Activated CD8-positive, alpha-beta memory T cell treated with anti-CD3 and anti-CD28 coated beads, Interleukin-2, amount 50 U/mL, for 4 hours (primary cell): ENCODE measurements at places on chromosomes 3 and 15.

GRCh38 chr3:4360817-4361216, 57.6 kb downstream of the SETMAR start:
- no peak for DNase-seq

DNA sequence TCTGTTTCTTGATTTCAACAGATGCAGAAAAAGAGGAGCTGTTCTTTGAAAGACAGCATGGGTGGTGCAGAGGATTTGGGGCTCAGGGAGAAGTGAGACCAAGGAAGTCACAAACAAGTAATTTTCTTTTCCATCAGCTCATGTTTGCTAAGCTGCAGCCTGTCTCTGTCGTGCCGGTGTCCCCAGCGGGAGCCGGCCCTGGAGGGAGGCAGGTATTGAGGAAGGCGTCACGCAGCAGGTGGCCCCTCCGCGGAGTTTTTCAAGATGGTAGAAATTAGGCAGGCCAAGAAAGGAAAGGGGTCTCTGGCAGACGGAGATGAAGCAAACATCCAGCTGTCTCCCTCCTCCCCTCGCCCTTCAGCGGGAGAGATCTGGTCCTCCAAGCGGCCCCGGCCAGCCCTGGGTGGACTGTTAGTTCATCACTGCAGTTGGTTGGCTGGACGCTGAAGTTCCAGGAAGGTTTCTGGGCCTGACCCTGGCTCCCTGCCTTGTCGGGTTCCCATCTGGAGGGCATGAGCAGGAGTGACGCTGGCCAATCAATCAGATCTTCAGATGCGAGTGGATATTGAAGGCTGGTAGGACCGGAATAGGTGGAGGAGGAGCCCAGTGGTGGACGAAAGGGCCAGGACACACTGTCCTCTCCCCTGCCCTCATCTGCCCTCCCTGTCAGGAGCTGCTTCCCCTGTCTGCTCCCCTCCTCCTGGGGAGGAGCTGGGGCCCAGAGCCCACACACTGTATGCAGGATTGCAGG, 27.7 kb upstream of the MUC4 start:
- no peak for DNase-seq

DNA sequence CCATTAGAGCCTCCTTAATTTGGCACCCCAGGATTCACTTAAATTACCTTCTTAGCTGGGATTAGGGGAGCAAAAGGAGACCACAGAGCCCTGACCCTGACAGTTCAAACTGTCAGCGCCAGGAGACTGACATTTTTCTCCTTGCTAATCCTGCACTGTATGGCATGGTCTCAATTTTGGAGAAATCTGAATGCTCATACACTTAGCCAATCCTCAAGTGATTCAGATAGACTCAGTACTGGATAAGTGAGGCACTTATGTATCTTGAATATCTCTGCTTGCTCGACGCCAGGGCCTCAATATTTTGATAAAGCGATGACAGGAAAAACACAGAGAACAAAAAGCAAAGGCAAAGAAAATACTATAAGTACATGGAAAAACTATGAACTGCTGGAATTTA, 375.9 kb upstream of the WNT5A start:
- no peak for DNase-seq

- DNase-seq, result no peak
These were observed 296.1 kb downstream of the RPLP1 start for GRCh38 chr15:69748576-69749185.

- no peak for DNase-seq
These were observed 12.6 kb upstream of the HRG start for GRCh38 chr3:186653080-186653707.

DNA sequence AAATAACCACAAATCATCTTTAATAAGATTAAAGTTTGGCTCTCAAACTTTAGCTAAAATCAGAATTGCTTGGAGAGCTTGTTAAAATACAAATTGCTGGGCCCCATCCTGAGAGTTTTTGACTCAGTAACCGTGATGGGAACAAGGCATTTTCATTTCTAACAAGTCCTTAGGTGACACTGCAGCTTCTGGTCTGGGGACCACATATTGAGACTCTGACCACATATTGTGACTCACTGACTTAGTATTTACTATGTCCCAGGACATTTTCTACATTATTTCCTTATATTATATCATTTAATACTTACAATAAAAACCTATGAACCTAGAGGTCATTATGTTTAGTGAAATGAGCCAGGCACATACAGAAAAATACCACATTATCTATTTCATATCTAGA, 164.5 kb downstream of the ZMAT3 start:
- DNase-seq, result no peak

DNA sequence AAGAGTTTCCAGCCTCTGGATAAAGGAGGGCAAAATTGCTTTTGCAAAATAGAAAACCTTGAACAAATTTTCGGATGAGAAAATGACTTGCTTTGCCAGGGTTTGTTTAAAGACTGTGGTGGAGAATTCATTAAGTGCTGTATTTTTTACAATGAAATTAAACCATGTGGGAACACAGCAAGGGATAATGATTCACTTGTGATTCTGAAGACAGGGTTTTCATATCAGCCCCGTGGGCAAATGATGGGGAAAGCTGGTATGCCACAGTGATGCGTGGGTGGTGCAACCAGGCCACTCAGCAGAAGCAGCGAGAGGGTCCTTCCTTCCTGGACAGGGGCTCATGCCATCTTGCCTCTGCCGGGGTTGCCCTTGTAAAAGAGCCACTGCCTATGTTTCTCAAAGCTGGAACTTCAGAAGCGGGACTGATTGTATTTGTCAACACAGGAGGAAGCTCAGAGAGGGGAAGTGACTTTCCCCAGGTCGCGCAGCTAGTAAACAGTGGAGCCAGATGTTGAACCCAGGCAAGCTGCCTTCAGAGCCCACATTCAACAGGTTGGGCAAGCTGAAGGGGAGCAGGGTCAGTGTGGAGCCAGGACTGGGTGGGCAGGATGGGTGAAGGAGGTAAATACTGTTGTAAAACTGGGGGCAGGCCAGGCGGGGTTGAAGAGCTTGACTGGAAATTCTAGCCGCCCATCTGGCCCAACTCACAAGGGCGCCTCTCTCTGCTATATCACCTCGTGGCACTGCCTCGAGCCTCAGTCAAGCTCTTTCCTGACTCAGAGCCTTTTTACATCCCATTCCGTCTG, 79.1 kb downstream of the TOP2B start:
- DNase-seq, result no peak

GRCh38 chr15:66298803-66299251, 5.5 kb downstream of the DIS3L start:
- no peak for DNase-seq

DNA sequence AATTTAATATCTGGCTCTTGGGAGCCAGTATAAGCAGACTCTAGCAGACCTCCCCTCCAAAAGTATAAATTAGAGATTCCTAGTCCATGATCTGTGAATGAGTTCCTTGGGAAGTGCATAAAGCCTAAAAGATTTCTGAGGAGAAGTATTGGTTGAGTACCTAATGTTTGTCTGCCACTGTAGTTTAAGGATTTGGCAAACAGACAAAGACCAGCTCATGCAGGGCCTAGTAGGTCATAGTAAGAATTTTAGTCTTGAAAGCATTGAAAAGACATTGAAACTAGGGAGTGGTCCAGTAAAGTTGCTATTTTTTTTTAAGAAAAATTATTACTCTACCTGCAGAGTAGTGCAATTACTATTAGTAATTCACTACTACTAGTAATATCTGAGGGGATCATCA, 67.5 kb downstream of the SPRED1 start:
- no peak for DNase-seq

DNA sequence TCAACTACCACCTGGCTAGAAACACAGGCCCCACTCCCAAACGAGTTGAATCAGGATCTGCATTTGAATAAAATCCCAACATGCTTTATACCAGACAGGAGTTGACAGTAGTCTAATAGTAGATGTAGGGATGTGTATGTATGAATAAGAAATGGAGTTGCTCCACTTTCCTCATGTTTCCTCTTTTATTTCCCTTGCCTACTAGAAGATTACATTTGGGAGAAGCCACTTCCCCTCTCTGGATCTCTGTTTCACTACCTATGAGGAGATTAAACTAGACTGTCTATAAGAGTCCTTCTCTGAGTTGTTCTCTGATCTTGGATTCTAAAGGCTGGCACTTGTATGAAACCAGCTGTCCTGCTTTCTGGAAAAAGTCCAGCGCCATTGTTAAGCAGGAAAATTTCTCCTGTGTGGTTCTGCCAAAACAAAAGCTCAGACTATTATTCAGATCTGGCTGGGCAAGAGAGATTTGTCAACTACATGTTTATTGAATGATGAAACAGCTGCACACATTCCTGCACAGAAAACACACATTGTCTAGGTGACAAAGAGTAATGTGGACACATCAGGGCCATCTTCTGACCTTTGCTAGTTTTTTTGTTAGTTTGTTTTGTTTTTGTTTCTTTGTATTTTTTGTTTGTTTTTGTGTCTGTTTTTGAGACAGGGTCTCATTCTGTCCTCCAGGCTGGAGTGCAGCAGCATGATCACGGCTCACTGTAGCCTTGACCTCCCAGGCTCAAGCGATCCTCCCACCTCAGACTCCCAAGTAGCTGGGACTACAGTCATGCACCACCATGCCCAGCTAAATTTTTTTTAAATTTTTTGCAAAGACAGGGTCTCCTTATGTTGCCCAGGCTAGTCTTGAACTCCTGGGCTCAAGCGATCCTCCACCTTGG, 29.9 kb downstream of the ACP3 start:
- no peak for DNase-seq

DNA sequence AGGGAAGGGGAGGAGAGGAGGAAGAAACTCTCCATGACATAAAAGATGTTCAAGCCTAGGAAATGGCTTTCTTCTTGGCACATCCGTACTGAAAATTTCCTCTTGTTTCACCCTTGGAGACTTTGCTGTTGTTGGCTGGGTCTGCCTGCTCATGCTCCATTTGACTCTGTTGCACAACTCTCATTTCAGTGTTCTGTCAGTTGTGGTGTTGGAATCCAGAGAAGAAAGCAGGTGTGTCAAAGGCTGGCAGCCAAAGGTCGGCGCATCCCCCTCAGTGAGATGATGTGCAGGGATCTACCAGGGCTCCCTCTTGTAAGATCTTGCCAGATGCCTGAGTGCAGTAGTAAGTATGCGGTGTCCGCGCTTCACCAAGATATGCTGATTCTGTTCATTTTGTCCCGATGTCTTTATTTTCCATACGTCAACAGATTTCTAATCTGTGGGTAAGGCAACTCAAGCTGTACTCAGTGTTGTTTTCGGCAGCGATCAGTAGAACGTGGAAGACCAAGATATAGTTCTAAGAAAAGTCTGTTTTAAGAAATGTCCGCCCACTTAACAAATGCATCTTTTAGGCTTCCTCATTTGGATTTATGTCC, 265.2 kb upstream of the GOLGA6L4 start:
- no peak for DNase-seq

DNA sequence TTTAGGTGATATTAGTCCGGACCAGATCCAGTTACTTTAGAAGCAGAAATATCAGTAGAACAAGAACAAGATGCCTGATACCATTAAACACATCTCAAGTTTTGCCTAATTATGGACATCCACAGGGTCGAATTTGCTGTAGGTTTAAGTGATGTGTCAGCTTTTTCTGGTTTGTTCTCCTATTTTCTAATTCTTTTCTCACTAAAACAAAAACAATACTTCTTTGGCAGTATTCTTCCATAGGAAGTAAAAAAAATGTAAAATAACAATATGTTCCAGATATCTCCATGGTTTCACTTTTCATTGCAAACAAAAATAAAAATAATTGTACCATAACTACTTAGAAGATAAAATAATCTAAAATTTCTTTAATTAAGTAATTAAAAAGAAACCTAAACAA, 265.7 kb downstream of the SHOX2 start:
- no peak for DNase-seq

DNA sequence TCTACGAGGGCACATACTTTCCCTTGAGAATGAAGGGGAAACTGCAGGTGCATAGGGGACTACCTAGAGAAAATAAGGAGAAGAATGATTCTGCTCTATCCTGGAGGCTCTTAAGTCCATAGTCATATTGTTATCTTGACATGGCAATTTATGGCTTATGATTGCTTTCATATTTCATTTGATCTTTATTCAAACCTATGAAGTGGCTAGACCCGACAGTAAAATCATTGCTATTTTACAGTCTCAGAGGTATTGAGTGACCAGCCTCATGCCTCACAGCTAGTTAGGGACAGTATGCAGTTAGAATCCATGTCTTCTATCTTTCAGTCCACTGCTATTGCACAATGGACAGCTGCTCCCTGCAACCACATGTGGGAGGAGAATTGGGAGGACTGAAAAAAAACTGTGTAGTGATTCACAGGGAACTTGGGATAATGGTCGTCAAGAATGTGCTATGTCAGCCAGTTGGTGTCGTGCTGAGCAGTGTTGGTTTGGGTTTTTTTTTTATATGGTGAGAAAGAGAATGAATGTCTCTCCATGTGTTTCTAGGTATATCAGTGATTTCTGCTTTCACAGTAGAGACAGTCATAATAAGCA, 63.2 kb upstream of the SPPL2A start:
- no peak for DNase-seq

DNA sequence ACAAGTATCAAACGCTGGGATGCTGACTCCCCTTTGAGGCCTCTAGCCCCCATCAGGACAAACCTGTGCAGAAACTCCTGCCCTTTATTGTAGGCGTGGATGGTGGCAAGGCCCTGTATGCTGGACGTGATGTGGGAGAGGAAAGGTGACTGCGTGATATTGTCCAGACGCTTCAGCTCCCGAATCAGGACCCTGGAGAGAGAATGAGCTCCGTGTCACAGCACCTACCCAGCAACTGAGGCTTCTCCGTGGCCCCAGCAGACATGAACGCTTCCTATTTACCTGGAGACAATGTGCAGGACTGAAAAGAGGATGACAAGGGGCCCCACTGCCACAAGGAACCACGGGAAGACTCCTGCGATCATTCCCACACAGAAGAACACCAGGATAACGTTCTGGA, 65.0 kb upstream of the PARL start:
- no peak for DNase-seq
